ENCODE measurements at places on chromosomes 6 and 20. TPM values are rescaled to one million over a fixed set of nuclear protein-coding genes. Genes with fewer than 3 reads are reported as not detected.

The ZNF311 gene
- 0.74 TPM for total RNA-seq

The OR2H2 gene
- not detected for total RNA-seq

The CRNKL1 gene
- total RNA-seq = 63.4 TPM

The ALDH8A1 gene
- total RNA-seq = not detected

The EFCAB8 gene
- total RNA-seq = not detected

The FKBP1C gene
- total RNA-seq = 0.21 TPM

The PRPH2 gene
- not detected for total RNA-seq

The ZSCAN26 gene
- 18.3 TPM for total RNA-seq

The SLC4A11 gene
- 0.57 TPM for total RNA-seq

The HLA-DQA2 gene
- not detected for total RNA-seq

The TUBB1 gene
- not detected for total RNA-seq

The TMEM151B gene
- 0.23 TPM for total RNA-seq

The CCDC167 gene
- 126 TPM for total RNA-seq

The OR2H1 gene
- not detected for total RNA-seq

The MLIP gene
- total RNA-seq = not detected

The RARS2 gene
- 38.9 TPM for total RNA-seq

The PAK5 gene
- 0.46 TPM for total RNA-seq

The MROH8 gene
- total RNA-seq = 0.11 TPM

The SLA2 gene
- total RNA-seq = not detected

The GLP1R gene
- total RNA-seq = not detected

The SALL4 gene
- total RNA-seq = 0.86 TPM
